ENCODE measurements at places on chromosomes 3 and 15.
A peak's percentile ranks its signal among the peaks of the same experiment; 100 is the strongest.

- H3K4me3 ChIP-seq, result peak overlapping the region; percentile 38
These were observed 667.6 kb downstream of the NAALADL2 start for GRCh38 chr3:175526609-175527280.

- H3K27me3 ChIP-seq, result peaks cover 6% of the 10 kb centered on the region
- H3K4me1 ChIP-seq, result no peaks in the 10 kb centered on the region
- no peak overlapping the region for H3K27ac ChIP-seq
- H3K36me3 ChIP-seq, result no peaks in the 10 kb centered on the region
These were observed 26.3 kb upstream of the BNC1 start for GRCh38 chr15:83310521-83311456.

GRCh38 chr3:87025661-87026645, 35.0 kb upstream of the VGLL3 start:
- no peak overlapping the region for H3K4me3 ChIP-seq
- DNase-seq, result no peak
- no peaks in the 10 kb centered on the region for H3K27me3 ChIP-seq
- H3K36me3 ChIP-seq, result no peaks in the 10 kb centered on the region

DNA sequence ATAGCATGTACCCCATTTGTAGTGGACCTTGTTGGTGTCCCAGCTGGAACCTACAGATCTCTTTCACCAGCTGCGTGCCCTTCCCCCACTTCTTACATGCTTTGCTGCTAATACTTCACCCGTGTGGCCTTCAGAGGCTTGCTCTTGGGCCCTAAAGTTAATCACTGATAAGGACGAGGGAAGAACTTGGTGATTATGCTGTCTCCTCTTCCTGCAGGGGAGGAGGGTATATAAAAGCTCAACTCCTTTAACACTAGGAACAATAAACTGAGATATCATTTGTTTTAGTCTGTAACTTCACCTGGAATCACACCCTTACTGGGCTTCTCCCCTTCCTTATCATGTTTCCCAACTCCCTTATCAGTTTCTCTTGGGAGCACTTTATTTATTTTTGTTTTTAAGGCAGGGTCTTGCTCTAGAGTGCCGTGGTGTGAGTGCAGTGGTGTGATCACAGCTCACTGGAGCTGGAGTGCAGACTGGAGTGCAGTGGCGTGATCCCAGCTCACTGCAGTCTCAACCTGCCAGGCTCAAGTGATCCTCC, 43.2 kb upstream of the PIK3R4 start:
- H3K27ac ChIP-seq, result no peak overlapping the region
- H3K27me3 ChIP-seq, result peaks cover 10% of the 10 kb centered on the region
- H3K36me3 ChIP-seq, result no peaks in the 10 kb centered on the region
- H3K4me3 ChIP-seq, result no peak overlapping the region
- DNase-seq, result no peak

DNA sequence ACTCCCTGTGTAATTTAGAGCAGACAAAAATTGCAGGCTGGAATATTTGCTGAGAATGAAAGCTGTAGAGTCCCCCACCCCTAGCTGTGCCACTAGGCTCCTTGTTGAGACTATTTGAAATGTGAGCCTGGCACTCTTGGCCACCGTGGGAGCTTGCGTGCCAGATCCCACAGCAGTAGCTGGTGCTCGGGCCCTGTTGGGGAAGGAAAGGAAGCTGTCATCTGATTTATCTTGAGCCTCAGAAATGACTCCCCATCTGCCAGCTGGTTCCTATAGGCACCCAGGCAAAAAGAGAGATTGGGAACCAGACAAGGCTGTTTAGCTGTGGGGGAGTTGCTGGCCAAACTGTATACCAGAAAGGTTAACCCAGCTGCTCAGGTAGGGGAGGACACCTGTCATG, 23.4 kb upstream of the CLEC3B start:
- DNase-seq, result no peak
- no peak overlapping the region for H3K4me3 ChIP-seq
- no peaks in the 10 kb centered on the region for H3K27me3 ChIP-seq
- H3K36me3 ChIP-seq, result peaks cover 69% of the 10 kb centered on the region
- peak overlapping the region; percentile 43 for H3K27ac ChIP-seq

DNA sequence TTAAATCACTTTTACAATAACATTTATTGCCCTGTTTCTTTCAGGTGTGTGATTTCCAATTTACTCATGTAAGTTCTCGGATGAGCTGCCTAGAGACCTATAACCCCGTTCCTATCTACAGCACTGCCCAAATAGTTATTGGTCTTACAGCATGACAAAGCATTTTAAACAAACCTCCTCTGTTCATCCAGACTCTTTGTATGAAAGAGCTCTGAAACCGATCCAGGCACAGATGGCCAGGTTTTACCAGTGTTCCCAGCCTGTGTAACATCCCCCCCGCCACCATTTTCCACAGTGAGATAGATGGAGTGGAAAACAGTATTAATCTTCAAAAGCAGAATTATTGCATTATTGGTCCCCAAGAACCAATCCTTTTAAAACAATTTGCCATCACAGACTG, 59.0 kb upstream of the SPTSSB start:
- no peak for DNase-seq
- peaks cover 19% of the 10 kb centered on the region for H3K27me3 ChIP-seq
- H3K4me1 ChIP-seq, result peaks cover 10% of the 10 kb centered on the region
- H3K36me3 ChIP-seq, result no peaks in the 10 kb centered on the region
- H3K4me3 ChIP-seq, result no peak overlapping the region

GRCh38 chr3:111690242-111690641, 95.1 kb upstream of the ZBED2 start:
- DNase-seq, result no peak
- H3K36me3 ChIP-seq, result peaks cover 16% of the 10 kb centered on the region
- no peaks in the 10 kb centered on the region for H3K27me3 ChIP-seq
- H3K4me1 ChIP-seq, result peaks cover 35% of the 10 kb centered on the region

DNA sequence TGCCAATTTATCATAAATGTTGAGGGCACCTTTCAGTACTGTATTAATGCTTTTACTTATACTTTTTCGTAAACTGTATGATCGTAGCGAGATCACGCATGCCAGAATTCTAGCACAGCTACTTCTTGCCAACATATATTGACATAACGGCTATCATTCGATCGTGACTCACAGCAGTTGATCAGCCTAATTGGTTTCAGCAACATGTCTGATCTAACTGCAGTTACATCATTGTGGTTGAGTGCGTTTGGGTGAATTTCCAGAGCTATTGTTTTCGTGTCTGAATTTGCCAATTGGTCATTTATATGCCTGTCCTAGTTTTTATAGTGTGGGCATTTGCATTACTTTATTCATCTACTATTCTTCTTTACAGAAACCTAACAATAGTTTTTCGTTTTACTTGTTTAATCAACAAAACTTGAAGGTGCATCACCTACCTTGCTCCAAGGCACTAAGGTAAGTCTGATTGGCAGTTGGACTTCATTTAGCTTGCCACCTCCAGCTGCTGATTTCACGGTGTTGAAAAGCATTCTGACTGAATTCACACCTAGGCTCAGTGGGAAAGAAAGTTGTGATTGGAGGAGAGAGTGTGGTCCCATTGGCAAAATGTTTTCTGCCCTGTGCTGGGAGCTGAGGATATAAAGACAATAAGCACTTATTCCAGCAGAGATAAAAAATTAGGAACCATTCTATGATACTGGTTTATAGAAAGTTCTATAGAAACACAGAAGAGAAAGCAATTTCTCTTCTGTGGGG, 120.9 kb upstream of the RGMA start:
- H3K36me3 ChIP-seq, result no peaks in the 10 kb centered on the region
- H3K27ac ChIP-seq, result no peak overlapping the region
- DNase-seq, result no peak
- no peaks in the 10 kb centered on the region for H3K4me1 ChIP-seq

- H3K36me3 ChIP-seq, result no peaks in the 10 kb centered on the region
- H3K27ac ChIP-seq, result no peak overlapping the region
- no peaks in the 10 kb centered on the region for H3K27me3 ChIP-seq
- no peak for DNase-seq
- H3K4me1 ChIP-seq, result no peaks in the 10 kb centered on the region
These were observed 479.8 kb downstream of the NAALADL2 start for GRCh38 chr3:175338775-175339535.

GRCh38 chr3:56899851-56900250, 98.1 kb upstream of the ARHGEF3 start:
- no peak overlapping the region for H3K27ac ChIP-seq
- H3K27me3 ChIP-seq, result no peaks in the 10 kb centered on the region
- no peak for DNase-seq
- no peak overlapping the region for H3K4me3 ChIP-seq

DNA sequence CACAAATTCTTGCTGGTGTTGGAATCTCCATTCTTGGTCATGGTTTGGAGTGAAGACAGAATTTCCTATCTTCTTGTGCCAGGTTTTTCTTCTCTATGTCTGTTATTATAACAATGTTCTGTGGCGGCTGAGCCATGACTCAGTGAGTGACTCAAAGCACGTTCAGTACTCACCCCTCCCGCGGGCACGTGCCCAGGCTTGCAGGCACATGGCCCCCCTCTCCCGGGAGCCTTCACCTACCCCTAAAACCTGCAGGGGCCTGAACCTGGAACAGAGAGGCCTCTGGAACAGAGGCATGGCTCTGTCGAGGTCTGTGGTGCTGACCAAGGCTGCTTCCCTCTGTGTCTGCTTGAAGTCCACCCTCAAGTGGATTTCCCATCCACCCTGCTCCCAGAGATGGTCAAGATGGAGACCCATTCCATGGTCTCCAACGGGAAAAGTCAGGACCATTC, 27.6 kb downstream of the PLXNB1 start:
- H3K36me3 ChIP-seq, result no peaks in the 10 kb centered on the region
- no peak for DNase-seq
